ENCODE measurements at places on chromosomes 4 and X.
A peak's percentile ranks its signal among the peaks of the same experiment; 100 is the strongest.

- no peak for DNase-seq
Observed at GRCh38 chr4:186291256-186291890, 25.4 kb downstream of the F11 start.

GRCh38 chrX:16457239-16457638 lies 192.7 kb upstream of the S100G start:
- no peak for DNase-seq

DNA sequence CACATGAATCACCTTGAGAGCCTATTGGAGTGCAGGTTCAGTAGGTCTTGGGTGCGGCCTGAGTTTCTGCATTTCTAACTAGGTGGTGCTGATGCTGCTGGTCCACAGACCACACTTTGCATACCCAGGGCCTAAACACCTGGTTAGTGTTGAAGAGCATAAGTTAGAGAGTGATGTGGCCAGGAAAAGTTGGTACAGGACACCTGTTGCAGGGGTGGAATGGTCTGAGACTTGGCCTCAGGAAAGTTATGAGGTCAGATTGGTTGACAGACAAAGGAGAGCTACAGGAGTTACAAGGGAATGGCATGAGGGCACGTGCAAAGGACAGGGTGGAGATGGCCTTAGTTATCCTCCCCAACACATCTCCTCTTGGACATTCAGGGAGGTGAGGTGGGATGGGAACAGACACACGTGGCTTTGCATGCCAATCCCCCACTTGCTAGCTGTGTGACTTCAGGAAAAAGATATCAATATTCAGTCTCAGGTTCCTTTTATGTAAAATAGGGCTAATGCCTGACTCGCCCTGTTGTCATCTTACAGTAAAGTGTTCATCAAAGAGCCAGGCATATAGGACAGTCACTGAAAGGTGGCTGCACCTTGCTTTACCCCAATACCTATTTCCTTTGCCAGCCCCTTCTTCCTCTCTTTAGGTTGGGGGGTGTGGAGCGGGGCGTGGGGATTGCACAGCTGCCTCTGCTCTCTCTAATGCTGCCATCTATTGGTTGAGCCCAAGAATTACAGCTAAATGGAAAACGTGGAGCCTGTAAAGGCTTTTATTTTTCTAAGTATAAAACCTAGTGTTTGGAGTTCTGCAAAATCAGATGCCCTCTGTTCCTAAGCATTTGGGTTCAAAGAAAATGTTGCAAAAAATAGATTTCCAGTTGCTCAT lies 47.5 kb downstream of the ATG4A start:
- DNase-seq, result peak; percentile 2

GRCh38 chr4:41795796-41796385 lies 47.4 kb upstream of the PHOX2B start:
- DNase-seq, result no peak

GRCh38 chrX:141164406-141164805 lies 12.5 kb downstream of the LDOC1 start:
- DNase-seq, result no peak

DNA sequence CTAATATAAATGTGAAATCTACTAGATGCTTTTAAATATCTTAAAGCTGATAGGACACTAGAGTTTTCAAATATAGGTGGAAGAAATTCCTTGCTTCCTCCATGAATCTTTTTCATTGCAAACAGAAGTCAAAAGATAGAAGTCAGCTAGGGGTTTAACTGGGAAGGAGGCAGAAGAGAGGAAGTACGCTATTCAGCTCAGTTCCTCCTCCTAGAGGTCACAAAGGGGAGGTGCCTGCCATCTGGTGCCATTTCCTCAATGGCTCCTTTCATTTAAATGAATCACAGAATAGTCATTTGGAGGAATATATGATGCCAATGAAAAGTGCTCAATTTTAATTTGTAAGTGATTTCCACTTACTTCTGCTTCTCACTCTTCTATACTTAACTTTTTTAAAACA lies 8.5 kb downstream of the COL25A1 start:
- DNase-seq, result no peak

Data from CD4-positive, alpha-beta T cell (primary cell).